Left lung (tissue), 14 donors: ENCODE measurements at places on chromosomes 13 and 19. TPM values are rescaled to one million over a fixed set of nuclear protein-coding genes. Genes with fewer than 3 reads are reported as not detected.
A peak's percentile ranks its signal among the peaks of the same experiment; 100 is the strongest.

Gene SPTBN4
- total RNA-seq: 0.42 TPM

Gene NPHS1
- 0.08 TPM for total RNA-seq

Gene TTC9B
- total RNA-seq: not detected

Gene TNFSF13B
- 20.1 TPM for total RNA-seq

Gene TMEM38A
- total RNA-seq: 4.8 TPM

Gene ZNF829
- total RNA-seq: 2.4 TPM

Gene ZNF430
- 11.1 TPM for total RNA-seq

Gene DCAF15
- 32.5 TPM for total RNA-seq

Gene MIA
- 0.89 TPM for total RNA-seq

Gene COMP
- total RNA-seq: 1.9 TPM

GRCh38 chr19:17616961-17617806 lies 61.7 kb downstream of the COLGALT1 start:
- peaks cover 5% of the 10 kb centered on the region for H3K4me1 ChIP-seq
- no peak overlapping the region for H3K27ac ChIP-seq
- no peak for DNase-seq
- H3K27me3 ChIP-seq: no peaks in the 10 kb centered on the region
- no peak overlapping the region for H3K4me3 ChIP-seq

GRCh38 chr13:40764587-40765403 lies 6.2 kb downstream of the MRPS31 start:
- H3K27me3 ChIP-seq: no peaks in the 10 kb centered on the region
- no peak for DNase-seq
- no peaks in the 10 kb centered on the region for H3K4me1 ChIP-seq
- no peak overlapping the region for H3K27ac ChIP-seq

DNA sequence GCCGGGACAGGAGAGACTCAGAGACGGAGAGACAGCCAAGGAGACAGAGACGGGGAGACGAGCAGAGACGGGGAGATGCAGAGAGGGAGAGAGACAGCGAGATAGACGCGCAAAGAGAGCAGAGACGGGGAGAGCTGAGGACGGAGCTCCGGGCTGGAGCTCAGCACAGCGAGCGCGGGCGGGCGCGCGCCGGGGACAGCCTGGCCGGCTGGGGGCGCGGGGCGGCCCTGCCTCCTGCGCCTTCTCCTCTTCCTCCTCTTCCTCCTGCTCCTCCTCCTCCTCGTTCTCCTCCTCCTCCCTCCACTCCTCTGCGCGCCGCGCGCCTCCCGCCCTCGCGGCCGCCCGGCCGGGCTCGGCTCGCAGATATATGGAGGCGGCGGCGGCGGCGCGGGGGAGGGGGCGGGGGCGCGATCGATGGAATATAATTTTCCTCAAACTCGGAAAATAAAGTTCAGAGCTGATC lies at the start of gene ERFL:
ERFL (minus strand) TSS at position 229 of the 463 bp plus-strand sequence. CDS start 15,530 bp downstream, outside the sequence.
- no peak for DNase-seq
- H3K4me3 ChIP-seq: peak within 1 kb of the TSS; percentile 37
- peaks cover 20% of the 10 kb centered on the region for H3K4me1 ChIP-seq
- H3K27ac ChIP-seq: no peak within 1 kb of the TSS
- peaks cover 99% of the 10 kb centered on the region for H3K27me3 ChIP-seq
- H3K36me3 ChIP-seq: no peaks in the 10 kb centered on the region

DNA sequence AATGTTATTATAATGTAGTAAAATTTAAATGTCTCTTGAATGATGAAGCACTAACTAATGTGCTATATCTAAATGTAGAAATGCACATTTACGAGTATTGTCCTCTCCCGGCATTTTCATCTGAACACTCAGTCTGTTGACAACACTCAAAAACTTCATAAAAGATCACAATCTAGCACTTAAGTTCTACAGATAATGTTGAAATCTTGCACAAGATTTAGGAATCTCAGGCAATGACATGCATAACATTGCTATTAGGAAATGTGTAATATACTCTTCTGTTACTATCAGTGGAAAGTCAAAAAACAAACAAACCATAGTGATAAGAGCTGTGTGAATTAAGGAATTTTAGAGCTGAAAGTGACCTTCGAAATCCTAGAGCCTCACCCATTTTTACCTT lies 37.5 kb upstream of the XPO4 start:
- H3K27ac ChIP-seq: no peak overlapping the region
- H3K27me3 ChIP-seq: no peaks in the 10 kb centered on the region
- no peak for DNase-seq
- H3K4me3 ChIP-seq: no peak overlapping the region
- no peaks in the 10 kb centered on the region for H3K36me3 ChIP-seq
- peaks cover 12% of the 10 kb centered on the region for H3K4me1 ChIP-seq

DNA sequence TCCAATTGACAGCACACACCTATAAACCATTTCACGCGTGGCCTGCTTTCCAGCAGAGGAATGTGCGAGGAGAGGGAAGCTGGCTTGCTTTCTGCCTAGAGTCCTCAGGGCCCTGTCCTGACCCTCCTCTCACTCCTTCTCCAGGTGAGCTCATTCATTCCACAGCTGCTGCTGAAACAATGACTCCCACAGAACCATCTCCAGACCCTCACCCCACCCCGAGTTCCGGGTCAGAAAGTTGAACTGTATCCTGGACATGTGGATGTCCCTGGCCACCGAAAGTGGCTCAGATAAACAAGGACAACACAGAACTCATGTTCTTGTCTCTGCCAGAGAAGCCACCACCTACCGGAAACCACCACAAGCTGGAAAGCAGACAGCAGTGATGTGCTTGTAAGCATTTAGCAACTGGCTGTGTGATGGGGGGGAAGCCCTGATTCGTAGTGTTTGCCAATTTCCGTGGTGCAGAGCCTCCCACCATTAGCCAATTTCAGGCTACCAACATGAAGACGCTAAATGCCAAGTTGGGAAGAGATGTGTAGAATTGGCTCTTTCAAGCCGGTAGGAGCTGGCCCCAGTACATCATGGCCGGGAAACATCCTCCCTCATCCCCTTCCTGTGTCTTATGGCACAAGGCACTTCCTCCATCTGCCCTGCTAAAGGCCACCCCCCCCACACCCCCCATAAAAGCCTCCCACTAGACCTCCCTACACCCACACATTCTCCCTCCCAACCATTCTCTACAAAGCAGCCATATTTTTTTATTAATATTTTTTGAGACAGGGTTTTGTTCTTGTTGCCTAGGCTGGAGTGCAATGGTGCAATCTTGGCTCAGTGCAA lies 5.0 kb downstream of the SYCE2 start:
- H3K27me3 ChIP-seq: no peaks in the 10 kb centered on the region
- DNase-seq: no peak
- H3K36me3 ChIP-seq: no peaks in the 10 kb centered on the region
- H3K4me3 ChIP-seq: no peak overlapping the region
- H3K4me1 ChIP-seq: peaks cover 35% of the 10 kb centered on the region

GRCh38 chr19:43595605-43595998 lies 332 bp downstream of the IRGQ start:
- peaks cover 16% of the 10 kb centered on the region for H3K4me1 ChIP-seq
- H3K36me3 ChIP-seq: no peaks in the 10 kb centered on the region
- no peaks in the 10 kb centered on the region for H3K27me3 ChIP-seq
- peak overlapping the region; percentile 97 for H3K27ac ChIP-seq
- DNase-seq: no peak
- H3K4me3 ChIP-seq: peak overlapping the region; percentile 82

- H3K36me3 ChIP-seq: no peaks in the 10 kb centered on the region
- no peak overlapping the region for H3K27ac ChIP-seq
- no peaks in the 10 kb centered on the region for H3K4me1 ChIP-seq
- DNase-seq: no peak
- peaks cover 23% of the 10 kb centered on the region for H3K27me3 ChIP-seq
- H3K4me3 ChIP-seq: no peak overlapping the region
Observed at GRCh38 chr13:113283904-113284303, 13.1 kb upstream of the LAMP1 start.

DNA sequence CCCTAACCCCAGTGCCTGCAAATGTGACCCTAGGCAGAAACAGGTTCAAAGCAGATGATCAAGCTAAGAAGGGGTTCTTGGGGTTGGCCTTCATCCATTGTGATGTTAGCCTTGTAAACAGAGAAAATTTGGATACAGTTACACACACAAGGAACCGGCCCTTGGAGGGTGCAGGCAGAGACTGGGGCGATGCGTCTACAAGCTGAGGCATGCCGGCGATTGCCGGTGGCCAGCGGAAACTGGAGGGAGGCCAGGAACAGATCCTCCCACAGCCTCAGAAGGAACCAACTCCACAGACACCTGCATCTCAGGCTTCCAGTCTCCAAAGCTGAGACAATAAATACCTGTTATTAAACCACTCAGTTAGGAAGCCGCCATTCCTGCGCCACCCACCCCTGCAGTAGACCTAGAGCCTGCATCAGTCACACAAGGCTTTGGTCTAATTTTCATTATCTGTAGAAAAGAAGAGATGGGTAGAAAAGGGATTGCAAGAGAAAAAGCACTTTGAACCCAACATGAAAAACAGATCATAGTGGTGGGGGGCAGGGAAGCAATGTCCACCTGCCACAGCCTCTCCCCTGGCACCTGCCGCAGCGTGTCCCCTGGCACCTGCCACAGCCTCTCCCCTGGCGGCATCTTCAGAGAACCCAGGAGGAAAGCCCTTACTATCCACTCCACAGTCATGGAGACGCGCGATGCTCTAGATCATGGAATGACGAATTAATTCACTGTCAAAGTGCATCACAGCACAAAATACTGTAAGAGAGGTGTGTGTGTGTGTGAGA lies 119.7 kb upstream of the SOX1 start:
- no peaks in the 10 kb centered on the region for H3K4me1 ChIP-seq
- H3K27me3 ChIP-seq: peaks cover 13% of the 10 kb centered on the region
- H3K36me3 ChIP-seq: no peaks in the 10 kb centered on the region
- no peak overlapping the region for H3K27ac ChIP-seq
- H3K4me3 ChIP-seq: no peak overlapping the region

GRCh38 chr13:113187263-113187669 lies 21.2 kb downstream of the PCID2 start:
- H3K36me3 ChIP-seq: peaks cover 70% of the 10 kb centered on the region
- no peaks in the 10 kb centered on the region for H3K27me3 ChIP-seq
- peak overlapping the region; percentile 77 for H3K27ac ChIP-seq
- no peak for DNase-seq
- no peaks in the 10 kb centered on the region for H3K4me1 ChIP-seq

GRCh38 chr13:21884965-21885567 lies 214.2 kb downstream of the FGF9 start:
- no peak overlapping the region for H3K27ac ChIP-seq
- H3K4me1 ChIP-seq: no peaks in the 10 kb centered on the region
- no peak for DNase-seq
- H3K4me3 ChIP-seq: no peak overlapping the region
- H3K27me3 ChIP-seq: no peaks in the 10 kb centered on the region

- no peak for DNase-seq
- no peak overlapping the region for H3K4me3 ChIP-seq
- no peak overlapping the region for H3K27ac ChIP-seq
Observed at GRCh38 chr13:97761796-97762540, 191.5 kb upstream of the IPO5 start.

DNA sequence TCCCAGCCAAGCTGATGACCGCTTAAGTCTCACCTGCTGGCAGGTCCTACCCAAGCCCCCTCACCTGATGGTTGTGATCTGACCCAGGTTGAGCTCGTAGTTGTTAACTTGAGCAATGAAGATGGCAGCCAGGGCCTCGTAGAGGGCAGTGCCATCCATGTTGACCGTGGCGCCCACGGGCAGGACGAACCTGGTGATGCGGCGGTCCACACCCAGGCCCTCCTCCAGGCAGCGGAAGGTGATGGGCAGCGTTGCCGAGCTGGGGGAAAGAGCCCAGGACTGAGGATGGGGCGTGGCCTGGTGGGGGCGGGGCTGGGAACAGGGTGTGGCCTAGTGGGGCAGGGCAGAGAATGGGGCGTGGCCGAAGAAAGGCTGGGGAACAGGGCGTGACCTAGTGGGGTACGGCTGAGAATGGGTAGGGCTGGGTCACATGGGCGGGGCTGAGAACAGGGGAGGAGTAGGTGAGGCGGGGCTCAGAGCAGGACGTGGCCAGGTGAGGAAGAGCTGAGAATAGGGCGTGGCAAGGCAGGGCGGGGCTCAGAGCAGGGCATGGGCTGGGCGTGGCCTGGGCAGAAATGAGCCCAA lies 12.9 kb downstream of the OR7C2 start:
- peaks cover 30% of the 10 kb centered on the region for H3K27me3 ChIP-seq
- no peak overlapping the region for H3K27ac ChIP-seq
- H3K4me1 ChIP-seq: no peaks in the 10 kb centered on the region

DNA sequence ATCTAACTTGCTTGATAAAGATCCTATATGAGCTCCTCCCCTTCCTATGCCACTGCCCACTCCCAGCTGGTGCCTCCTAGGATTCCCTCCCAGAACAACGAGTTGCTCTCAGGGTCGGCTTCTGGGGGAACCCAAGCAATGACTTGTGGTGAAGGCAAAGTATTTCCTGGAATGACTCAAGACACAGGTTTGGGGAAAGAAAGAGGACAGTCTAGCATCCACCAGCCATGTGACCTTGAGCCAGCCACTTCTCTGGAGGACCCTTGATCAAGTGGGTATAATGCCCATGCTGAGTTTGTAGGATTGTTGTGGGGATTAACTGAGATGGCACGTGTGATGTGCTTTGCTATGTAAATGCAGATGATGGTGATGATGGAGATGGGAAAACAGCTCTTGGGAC lies 33.0 kb downstream of the MBD3L2B start:
- no peaks in the 10 kb centered on the region for H3K27me3 ChIP-seq
- H3K27ac ChIP-seq: no peak overlapping the region
- H3K36me3 ChIP-seq: no peaks in the 10 kb centered on the region
- DNase-seq: no peak

GRCh38 chr13:110528371-110528770 lies 33.2 kb downstream of the RAB20 start:
- H3K4me3 ChIP-seq: no peak overlapping the region
- peaks cover 3% of the 10 kb centered on the region for H3K4me1 ChIP-seq
- H3K27ac ChIP-seq: peak overlapping the region; percentile 70
- peaks cover 6% of the 10 kb centered on the region for H3K36me3 ChIP-seq

DNA sequence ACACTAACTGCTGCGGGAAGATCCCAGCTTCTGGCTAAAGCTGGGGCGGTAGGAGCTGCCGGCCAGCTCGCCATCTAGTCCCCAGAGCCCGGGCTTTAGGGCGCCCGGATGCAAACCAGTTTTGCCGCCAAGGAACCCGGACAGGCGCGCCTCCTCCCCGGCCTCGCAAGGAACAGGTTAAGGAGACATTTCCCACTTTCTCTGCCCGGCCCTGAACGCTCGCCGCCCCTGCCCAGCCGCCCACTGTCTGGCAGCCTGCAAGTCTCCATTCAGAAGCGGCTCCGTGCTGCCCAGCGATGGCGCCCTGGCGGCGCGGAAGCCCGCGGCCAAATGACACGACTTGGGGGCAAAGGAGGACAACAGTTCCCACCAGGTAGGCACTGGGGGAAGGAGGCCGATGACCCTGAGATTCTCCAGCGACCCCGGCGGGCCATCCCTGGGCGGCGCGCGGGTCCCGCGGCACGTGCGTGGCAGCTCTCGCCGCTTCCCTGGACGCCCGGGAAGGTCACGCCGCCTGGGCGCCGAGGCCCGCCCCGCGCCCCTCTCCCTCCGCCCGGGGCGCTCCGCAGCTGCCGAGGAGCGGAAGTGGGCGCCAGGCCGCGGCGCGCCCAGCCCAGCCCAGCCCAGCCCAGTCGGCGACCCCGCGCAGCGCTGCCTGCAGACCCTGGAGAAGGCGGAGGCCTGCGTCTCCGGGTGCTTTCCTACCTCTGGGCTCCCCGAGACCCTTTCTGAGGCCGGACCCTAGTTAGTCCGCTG lies 42.2 kb upstream of the HNRNPA1L2 start:
- peak overlapping the region; percentile 81 for H3K27ac ChIP-seq
- DNase-seq: no peak
- no peaks in the 10 kb centered on the region for H3K36me3 ChIP-seq
- peaks cover 45% of the 10 kb centered on the region for H3K27me3 ChIP-seq
- H3K4me1 ChIP-seq: peaks cover 10% of the 10 kb centered on the region

GRCh38 chr19:1309977-1310852 lies 24.5 kb downstream of the EFNA2 start:
- H3K4me1 ChIP-seq: no peaks in the 10 kb centered on the region
- no peak overlapping the region for H3K27ac ChIP-seq
- DNase-seq: no peak
- no peak overlapping the region for H3K4me3 ChIP-seq
- H3K27me3 ChIP-seq: peaks cover 3% of the 10 kb centered on the region
- no peaks in the 10 kb centered on the region for H3K36me3 ChIP-seq
